CD4-positive, alpha-beta T cell (primary cell): ENCODE measurements at places on chromosomes 7 and 10. TPM values are rescaled to one million over a fixed set of nuclear protein-coding genes. Genes with fewer than 3 reads are reported as not detected.

SLC18A2 gene
- total RNA-seq: 0.92 TPM

SORBS1 gene
- total RNA-seq: 1.8 TPM

DNA sequence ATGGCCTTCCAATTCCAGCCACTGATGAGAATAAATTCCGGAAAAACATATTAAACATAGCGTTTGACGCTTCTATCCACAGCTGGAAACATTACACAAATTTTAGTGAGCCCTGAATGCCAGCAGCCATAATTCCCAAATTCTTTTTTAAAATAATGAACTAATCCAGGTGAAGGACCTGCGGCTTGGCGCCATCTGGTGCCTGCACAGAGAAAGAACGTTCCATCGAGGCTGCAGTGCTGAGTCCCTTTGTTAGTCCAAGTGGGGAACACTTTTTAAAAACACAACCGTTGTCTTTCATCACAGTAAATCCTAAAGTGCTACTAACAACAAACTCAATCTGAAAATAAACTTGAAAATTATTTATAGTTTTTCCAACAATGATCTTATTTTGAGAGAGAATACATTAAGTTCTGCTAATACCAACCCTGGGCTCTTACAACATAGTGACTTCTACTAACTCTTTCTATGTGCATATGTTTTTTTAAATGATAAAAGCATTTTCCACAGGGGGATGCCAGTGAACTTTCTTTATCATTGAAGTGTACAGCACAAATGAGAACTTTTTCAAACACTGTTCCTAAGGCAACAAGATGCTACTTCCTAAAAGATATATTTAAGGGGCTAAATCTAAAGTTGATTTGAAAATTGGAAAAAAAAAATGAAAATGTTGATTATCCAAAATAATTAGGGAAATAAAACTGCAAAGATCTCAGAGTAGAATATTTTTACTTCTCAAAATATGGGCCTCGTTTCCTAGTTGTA, 166.9 kb upstream of the RNF32 start:
- no peaks in the 10 kb centered on the region for H3K36me3 ChIP-seq
- H3K4me3 ChIP-seq: no peak overlapping the region
- DNase-seq: no peak
- H3K27me3 ChIP-seq: peaks cover 14% of the 10 kb centered on the region

DNA sequence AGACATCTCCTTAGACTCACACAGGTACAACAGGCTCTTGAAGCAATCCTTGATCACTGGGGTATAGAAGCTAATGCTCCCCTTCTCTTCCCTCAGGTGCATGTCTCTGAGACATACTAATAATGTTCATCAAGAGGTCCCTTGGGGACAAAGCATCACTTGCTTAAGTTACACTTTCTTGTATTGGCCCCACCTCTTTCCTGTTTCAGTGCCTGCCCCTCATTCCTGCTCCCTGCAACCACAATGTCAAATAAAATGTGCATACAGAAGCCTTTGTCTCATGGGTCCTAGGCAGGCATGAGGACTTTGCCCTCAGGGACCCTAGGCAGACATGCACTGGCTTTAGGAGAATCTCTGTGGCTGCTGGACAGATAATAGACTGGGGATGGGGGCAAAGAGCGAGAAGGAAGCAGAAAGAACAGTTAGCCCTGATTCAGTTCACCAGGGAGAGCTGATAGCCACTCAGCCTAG, 175.0 kb upstream of the NPY start:
- H3K4me1 ChIP-seq: no peaks in the 10 kb centered on the region
- H3K36me3 ChIP-seq: no peaks in the 10 kb centered on the region
- DNase-seq: no peak
- no peak overlapping the region for H3K4me3 ChIP-seq
- no peaks in the 10 kb centered on the region for H3K27me3 ChIP-seq
- no peak overlapping the region for H3K27ac ChIP-seq

DNA sequence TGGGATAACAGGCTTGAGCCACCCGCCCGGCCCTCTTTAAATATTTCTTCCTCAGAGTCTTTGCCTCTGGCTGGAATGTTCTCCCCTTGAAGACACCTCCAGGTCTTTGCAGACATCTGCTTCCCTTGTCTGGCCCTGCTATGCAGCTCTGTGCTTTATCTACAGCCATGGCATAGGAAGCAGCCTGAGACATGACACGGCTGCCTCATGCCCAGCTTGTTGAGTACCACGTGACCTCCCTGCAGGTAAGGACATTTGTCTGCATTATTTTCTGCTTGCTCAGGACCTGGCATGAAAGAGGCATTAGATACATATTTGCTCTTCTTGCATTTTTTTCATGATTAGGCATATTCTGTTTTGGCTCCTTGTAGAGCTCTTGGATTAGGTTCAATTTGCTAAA, 113.8 kb upstream of the KLF6 start:
- no peaks in the 10 kb centered on the region for H3K27me3 ChIP-seq
- no peaks in the 10 kb centered on the region for H3K36me3 ChIP-seq
- H3K4me3 ChIP-seq: no peak overlapping the region
- H3K27ac ChIP-seq: no peak overlapping the region
- no peak for DNase-seq

DNA sequence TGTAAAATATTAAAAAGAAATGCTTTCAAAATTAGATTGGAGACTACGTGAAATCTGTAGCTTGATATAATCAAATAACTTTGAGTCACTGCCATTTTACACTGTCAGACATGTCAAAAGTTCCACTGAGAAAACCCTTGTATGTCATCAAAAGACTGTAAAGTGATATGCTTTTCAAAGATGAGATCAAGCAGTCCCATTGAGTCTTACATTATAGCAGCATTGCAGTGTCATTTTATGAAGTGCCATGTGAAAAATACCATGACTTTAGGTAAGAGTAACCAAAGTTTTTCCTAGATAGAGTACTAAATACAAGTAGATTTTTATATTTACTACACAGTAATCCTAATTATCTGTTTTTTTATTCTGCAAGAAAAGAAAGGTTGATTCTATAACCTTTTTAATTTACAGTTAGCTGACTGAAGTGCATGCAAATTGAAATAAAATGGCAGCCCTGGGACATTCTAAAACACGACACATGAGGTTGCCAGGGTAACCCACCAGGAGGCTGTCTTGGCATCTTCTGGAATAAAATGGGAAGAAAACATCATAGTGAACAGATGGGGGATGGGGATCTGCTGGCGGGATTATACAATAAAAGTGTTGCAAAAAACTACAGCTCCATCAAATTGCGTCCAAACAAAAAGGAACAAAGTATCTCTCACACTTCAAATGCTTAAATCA, 91.3 kb upstream of the TMEM106B start:
- no peak overlapping the region for H3K27ac ChIP-seq
- no peaks in the 10 kb centered on the region for H3K4me1 ChIP-seq
- H3K36me3 ChIP-seq: no peaks in the 10 kb centered on the region
- H3K4me3 ChIP-seq: no peak overlapping the region
